EH (cell line): ENCODE measurements at places on chromosomes 11 and 22.

- peak; percentile 96 for DNase-seq
Observed at GRCh38 chr11:94185416-94186084, 56.9 kb downstream of the PANX1 start.

DNA sequence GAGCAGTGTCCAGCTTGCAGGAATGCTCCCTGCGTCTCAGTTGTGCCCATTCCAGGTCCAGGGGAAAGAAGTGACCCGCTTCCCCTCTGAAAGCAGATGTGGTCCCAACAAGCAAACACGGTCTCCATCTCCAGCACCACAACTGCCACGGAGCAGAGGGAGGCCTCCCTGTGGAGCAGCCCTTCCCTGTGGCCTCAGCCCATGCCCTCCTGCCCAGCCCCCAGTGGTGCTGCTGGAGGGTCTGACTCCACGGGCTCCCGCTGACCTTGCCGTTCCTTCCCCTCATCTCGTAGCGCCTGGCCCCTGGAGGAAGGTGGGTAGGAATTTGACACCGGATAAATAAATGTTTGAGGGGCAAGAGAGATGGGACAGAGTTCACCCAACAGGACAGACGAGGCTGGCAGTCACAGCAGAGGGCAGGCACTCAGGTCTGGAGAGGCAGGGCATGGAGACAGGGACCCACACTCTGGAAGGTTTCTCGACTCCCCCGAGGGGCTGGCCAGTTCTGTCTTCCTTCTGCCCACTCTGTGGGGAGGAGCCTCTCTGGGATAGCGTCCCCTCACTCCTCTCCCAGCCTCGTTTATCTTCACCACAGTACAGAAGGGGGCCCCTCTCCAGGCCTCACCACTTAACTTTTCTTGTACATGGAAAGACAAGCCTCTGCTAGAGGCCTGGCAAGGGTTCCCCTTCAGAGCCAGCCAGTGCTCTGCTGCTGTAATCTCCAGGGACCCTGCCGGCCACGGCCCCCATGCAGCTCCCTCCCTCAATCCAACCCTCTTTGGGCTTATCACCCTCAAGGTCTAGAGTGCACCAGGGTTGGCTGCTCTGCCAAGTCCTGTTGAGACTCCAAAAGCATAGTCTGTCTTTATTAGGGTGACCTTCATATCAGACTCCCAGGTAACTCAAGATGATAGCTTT, 7.5 kb upstream of the ST3GAL4 start:
- DNase-seq: no peak

- DNase-seq: peak; percentile 77
Observed at GRCh38 chr11:93020248-93021046, 51.0 kb downstream of the MTNR1B start.

GRCh38 chr11:127383026-127383425, 382.5 kb upstream of the KIRREL3 start:
- DNase-seq: no peak

DNA sequence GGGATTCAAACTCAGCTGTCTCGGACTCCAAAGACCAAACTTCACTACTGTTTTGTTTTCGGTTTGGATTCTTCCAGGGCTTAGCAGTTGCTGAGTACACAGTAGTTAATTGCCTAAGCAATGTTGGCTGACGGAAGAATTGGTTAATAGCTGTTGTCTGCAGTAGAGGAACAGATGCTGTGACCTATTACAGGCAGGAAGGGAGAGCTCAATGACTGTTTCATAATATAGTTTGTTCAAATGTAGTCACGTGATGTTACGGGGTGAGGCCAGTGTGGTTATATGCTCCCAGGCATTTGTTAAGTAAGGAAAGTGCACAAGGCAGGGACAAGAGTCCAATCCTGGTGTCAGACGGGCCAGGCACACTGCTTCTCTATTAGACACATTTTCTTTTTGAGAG, 222.6 kb upstream of the CCDC90B start:
- DNase-seq: no peak

DNA sequence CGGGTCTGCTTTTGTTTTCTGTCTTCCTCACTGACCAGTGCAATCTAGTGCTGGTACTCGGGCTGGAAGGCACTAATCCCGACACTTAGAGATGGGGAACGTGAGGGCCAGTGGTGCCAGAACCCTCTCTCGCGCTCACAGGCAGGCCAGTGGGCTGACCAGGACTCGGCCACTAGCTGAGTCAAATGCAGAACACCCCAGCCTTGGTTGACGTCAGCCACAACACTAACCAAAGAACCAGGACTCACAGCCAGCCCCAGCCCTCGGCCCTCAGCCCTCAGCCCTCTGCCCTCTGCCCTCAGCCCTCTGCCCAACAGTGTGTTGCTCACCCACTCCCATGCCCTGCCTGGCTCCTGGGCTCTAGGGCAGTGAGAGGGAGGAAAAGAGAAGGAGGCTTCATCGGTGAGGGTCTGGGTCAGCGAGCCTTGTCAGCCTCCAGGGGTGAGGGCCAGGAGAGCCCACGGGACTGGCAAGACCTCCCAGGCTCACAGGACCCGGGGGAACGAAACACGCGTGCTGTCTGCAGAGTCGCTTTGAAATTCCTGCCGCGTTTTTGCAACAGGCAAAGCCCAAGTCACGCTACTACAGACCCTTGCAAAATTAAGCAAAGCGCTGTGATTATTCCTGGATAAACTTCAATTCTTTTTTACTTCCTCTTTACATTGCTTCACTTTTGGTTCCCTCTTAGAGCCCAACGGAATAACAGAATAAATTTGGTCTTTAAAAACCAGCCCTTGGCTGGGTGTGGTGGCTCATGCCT, 27.5 kb downstream of the KIAA0930 start:
- DNase-seq: peak; percentile 66

- DNase-seq: no peak
Observed at GRCh38 chr11:102467080-102467708, 14.6 kb upstream of the TMEM123 start.

GRCh38 chr11:84626256-84626655, 1000.9 kb downstream of the DLG2 start:
- no peak for DNase-seq

DNA sequence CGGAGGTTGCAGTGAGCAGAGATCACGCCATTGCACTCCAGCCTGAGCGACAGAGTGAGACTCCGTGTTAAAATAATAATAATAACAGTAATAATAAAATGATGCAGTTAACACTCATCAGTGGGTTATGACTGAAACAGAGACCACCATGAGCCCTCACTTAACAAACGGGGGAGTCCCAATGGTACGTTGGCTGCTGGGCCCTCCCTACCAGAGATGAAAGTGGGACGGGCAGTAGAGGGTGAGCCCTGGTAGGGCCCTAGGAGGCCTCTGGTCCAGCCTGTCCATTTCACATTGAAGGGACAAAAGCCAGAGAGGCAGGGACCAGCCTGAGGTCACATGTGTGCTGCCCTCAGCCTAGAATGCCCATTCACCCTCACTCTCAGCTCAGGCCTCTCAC, 13.7 kb upstream of the KIAA0930 start:
- DNase-seq: no peak

- no peak for DNase-seq
Observed at GRCh38 chr11:109000531-109000930, 335.7 kb downstream of the DDX10 start.

GRCh38 chr11:125376856-125377255, 119.2 kb downstream of the FEZ1 start:
- DNase-seq: peak; percentile 11

DNA sequence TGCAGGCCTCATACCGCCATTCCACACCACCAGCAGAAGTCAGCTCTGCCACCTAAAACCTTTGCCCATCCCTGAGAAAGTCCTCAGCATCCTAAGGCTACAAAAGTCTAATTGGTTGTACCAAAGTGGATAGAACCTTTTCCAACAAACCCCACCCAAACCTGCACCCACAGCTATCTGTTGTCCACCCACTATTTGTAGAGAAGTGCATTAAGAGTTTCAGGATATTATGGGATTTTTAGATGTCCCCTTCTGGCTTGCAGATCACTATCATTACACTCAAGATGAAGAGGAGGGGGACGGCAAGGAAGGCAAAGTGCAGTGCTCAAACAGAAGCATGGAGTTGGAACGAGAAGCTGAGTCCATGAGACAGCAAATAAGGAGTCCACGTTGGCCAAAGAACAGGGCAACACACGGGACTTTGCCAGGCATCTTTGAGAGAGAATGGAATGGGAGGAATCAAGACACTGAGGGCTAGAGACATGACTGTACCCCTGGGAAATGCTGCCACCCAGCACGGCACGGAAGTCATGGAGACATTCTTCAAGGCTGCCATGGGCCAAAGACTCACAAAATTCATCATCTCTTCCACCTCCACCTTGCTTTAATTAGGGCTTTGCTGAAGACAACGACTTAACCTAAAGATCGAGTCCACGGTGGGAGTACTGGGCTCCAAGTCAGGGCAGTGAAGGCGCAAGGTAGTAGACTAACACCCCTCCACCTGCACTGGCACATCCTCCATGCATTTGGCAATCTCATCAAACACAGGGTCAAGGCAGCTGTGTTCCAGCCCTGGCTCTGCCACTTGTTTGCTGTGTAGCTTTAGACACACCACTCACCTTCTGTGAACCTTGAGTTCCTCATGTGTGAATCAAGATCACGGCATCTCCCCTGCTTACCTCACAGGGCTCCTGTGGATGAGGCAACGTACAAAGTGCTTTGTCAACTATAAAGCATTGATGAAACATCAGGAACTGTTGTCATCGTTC, 112.9 kb upstream of the TMEM45B start:
- no peak for DNase-seq

- no peak for DNase-seq
Observed at GRCh38 chr11:64933213-64933934, 2.3 kb downstream of the GPHA2 start.

DNA sequence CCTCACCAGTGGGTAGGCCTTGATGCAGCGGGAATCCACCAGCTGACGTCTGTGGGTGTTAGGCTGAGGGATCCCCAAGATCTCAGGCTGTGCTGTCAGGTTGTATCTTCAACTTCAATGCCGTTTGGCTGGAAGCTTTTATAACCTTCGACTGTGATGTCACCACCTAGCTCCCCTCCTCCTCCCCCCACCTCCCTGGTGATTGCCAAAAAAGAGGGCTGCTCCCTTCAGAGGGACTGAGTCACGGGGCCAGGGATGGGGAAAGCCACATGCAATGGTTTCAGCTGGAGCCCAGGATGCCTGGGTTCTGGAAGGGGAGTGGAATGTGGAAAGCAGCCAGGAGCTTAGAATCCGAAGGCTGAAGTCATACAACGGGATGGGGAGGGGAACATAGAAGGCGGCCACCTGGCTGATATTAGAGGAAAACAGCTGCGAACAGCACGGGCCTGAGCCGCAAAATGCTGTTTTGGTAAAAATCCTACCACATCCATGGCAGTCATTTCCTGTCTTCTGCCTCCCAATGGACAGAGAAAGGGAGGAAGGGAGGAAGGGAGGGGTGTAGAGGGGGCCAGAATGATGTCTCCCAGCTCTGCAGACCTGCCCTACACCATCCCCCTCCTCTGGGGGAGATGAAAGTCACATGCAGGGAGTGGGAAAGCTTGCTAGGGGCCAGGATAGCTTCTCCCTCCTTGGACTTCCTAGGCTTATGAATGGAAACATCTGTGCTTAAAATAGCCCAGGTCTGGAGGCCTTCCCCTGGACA, at the start of gene LRRN4CL:
TSS of gene LRRN4CL (minus strand) at position 110 of the 763 bp plus-strand sequence. CDS start 1,022 bp downstream, outside the sequence.
- DNase-seq: peak; percentile 91

- DNase-seq: no peak
Observed at GRCh38 chr11:587546-587945, 11.3 kb downstream of the PHRF1 start.

DNA sequence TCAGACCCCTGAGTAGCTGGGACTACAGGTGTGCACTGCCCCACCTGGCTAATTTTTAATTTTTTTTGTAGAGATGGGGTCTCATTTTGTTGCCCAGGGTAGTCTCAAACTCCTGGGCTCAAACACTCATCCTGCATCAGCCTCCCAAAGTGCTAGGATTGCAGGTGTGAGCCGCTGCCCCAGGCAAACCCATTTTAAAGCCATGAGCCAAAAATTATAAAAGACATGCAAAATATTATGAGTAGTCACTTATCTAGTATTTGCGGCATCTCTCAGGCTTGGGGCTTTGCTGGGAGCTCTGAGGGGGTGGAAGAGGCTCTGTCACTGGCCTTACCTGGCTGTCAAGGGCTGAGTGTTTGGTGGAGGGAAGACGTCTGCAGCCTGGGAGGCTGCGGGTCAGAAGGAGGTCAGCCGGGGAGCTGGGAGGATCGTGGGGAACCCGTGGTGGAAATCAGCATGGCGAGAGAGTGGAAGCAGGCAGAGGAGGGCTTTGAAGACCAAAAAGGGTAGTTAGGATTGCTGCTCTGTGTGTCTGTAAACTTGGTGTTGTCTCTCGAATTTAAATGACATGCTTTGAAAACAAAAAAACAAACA, 69.1 kb upstream of the PARVG start:
- no peak for DNase-seq

DNA sequence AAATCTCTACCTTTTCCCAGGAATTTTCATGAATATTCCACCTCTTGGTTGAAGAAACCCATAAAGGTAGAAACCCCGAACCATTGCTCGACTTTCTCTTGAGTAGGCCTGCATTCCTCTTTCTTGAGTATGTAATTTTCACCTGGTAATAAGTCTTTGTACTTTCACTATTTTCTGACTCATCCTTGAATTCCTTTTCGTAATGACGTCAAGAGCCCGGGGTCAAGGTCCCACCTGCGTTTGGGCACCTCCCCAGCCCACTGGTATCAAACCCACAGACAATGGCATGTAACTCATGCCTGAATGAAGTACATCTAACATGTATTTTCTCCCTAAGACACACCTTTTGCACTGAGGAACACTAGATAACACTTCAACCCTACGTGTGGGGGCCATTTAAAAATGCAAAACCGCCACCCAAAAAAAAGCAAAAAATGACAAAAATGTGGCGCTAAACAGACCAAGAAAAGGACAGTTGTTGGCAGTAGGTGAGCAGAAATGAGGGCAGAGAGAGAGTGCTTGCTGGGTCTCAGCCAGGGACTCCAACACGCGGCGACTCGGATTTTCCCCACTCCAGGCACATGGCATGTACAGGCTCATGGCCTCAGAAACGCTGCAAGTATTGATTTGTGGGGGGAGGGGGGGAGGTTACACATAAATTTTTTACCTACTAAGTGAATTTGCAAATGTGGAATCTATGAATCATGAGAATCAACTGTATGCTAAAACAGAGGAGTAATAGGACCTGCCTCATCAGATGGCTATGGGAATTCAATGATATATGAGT, 4.1 kb upstream of the C11orf24 start:
- DNase-seq: no peak

DNA sequence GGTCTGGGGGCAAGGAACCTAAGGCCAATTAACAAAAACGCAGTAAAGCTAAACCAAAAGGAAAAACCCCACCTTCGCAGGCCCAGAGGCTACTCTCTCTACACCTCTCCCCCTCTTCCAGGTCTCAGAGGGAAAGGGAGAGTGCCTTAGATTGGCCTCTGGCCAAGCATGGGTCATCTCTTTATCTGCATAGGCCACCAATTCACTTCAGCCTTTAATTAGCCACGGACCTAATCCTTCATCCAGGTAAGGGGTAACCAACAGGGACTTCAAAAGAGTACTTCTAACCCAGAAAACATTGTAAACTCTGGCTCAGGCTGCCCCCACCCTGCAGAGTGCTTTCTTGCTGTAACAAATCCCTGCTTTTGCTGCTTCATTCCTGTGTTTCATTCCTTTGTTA, 9.4 kb downstream of the VSTM5 start:
- DNase-seq: no peak
